GM23338 (cell line): ENCODE measurements at places on chromosomes 7 and 10. TPM values are rescaled to one million over a fixed set of nuclear protein-coding genes. Genes with fewer than 3 reads are reported as not detected.

The C10orf53 gene
- not detected in 2 replicates for total RNA-seq

DNA sequence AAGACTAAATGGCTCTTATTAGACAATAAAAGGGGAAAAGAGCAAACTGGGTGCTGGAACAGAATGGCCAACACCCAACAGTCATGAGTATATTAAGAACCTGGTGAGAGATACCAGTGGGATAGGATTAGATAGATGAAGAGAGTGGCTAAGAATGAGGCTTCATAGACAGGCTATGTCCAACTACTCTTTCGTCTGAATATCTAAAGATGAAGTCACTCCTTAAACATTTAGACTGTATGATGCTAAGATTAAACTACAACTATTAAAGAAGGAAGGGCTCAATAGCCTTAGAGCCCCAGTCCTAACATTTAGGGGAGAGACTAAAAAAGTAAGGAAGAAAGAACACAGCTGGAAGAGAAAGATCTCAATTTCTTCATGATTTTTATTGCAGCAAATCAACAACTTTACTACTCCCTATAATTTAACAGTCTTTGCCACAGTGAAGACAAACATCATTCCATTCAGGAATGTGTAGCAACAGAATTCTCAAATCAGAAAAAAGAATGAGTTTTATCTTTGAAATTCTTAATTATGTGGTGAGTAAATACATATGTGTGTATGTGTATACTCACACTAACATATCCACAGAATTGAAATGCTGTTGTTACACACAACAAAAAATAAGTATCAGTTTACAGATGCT is 45.6 kb downstream of the CACNA2D1 start:
- no peak for DNase-seq
- no peaks in the 10 kb centered on the region for H3K36me3 ChIP-seq
- H3K27me3 ChIP-seq: no peaks in the 10 kb centered on the region
- no peak overlapping the region for H3K4me3 ChIP-seq
- H3K4me1 ChIP-seq: no peaks in the 10 kb centered on the region

GRCh38 chr10:132064771-132065437 is 842 bp upstream of the JAKMIP3 start:
- H3K36me3 ChIP-seq: no peaks in the 10 kb centered on the region
- H3K27ac ChIP-seq: no peak overlapping the region
- no peak overlapping the region for H3K4me3 ChIP-seq
- peaks cover 11% of the 10 kb centered on the region for H3K4me1 ChIP-seq
- no peaks in the 10 kb centered on the region for H3K27me3 ChIP-seq
- DNase-seq: no peak

DNA sequence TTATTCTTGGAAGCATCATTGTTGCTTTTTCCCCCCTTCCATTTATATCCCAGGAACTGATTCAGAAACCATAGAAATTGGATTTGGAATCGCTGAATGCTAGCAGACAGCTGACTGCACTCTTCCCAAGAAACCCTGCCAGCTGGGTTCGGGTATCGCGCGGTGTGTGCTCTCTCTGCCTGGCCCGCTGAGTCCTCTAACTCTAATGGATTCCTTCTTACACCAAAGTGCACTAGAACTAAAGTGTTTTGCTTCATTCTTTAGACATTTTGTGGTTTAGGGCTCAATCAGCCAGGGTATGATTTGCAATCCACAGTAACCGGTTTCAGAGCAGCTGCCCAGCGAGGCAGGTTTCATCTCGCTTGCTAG is 92.2 kb downstream of the EGFR start:
- no peak overlapping the region for H3K27ac ChIP-seq
- no peaks in the 10 kb centered on the region for H3K27me3 ChIP-seq
- H3K36me3 ChIP-seq: no peaks in the 10 kb centered on the region
- H3K4me3 ChIP-seq: no peak overlapping the region
- no peak for DNase-seq

DNA sequence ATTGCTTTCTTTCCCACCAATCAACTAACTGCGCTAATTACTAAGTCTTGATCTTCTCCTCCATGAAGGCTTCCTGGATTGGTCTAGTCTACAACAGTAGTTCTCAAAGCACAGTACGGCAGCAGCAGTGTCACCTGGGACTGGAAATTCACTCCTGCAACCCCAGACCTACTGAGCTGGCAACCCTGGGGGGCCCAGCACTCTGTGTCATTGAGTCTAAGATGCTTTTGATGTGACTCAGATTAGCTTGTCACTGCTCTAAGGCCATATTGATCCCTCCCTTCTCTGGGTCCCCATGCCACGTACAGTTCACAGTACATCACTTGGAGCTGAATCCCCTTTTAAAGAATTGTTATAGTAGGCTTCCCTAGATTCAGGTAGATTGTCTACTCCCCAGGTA is 65.7 kb upstream of the KMT2C start:
- H3K27ac ChIP-seq: no peak overlapping the region
- no peak overlapping the region for H3K4me3 ChIP-seq
- DNase-seq: no peak
- no peaks in the 10 kb centered on the region for H3K27me3 ChIP-seq

GRCh38 chr10:80599424-80599847 is 61.7 kb downstream of the SH2D4B start:
- H3K36me3 ChIP-seq: no peaks in the 10 kb centered on the region
- H3K27me3 ChIP-seq: no peaks in the 10 kb centered on the region
- H3K4me3 ChIP-seq: no peak overlapping the region
- H3K27ac ChIP-seq: no peak overlapping the region
- DNase-seq: peak; percentile 92

- DNase-seq: no peak
- H3K36me3 ChIP-seq: no peaks in the 10 kb centered on the region
- H3K27me3 ChIP-seq: no peaks in the 10 kb centered on the region
- no peak overlapping the region for H3K27ac ChIP-seq
- H3K4me3 ChIP-seq: no peak overlapping the region
- no peaks in the 10 kb centered on the region for H3K4me1 ChIP-seq
Measured at GRCh38 chr10:71880425-71881306, 29.6 kb upstream of the PSAP start.

DNA sequence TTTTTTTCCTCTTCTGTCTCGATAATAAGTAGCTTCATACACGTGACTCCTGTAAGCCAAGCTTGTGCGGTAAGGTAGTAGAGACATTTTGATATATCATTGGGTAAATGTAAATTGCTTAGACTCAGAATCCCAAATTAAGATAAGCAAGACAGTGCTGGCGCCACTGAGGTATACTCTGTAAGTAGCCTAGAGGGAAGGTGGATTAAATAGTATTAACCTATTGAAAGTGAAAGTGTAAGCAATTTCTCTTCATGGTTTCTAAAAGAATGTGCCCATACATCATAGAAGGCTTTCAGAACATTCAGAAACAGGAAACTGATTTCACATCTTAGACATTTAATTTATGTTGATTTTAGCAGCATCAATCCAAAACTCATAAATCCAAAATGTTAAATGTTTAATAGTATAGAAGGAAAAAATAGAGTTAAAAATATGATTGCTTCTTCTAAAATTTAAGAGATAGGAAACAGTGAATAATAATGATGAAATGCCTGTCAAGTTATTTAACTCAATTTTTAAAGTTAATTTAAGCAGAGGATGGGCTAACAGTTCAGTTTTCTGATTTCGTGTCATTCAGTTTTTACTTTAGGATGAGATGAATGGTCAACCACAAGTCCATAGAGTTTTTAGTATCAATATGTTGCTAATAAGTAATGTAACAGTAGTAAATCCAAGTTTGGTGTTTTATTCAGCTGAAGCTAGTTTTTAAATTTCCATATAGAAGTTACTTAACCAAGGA is 36.8 kb downstream of the LRRC72 start:
- H3K27ac ChIP-seq: no peak overlapping the region
- no peaks in the 10 kb centered on the region for H3K4me1 ChIP-seq
- DNase-seq: no peak
- no peaks in the 10 kb centered on the region for H3K27me3 ChIP-seq
- no peaks in the 10 kb centered on the region for H3K36me3 ChIP-seq

- peaks cover 20% of the 10 kb centered on the region for H3K4me1 ChIP-seq
- no peak overlapping the region for H3K4me3 ChIP-seq
- peak; percentile 39 for DNase-seq
- peak overlapping the region; percentile 82 for H3K27ac ChIP-seq
- H3K36me3 ChIP-seq: no peaks in the 10 kb centered on the region
- H3K27me3 ChIP-seq: no peaks in the 10 kb centered on the region
Measured at GRCh38 chr10:114623661-114624294, 34.3 kb downstream of the ABLIM1 start.
